HT-29 (cell line): ENCODE measurements at places on chromosomes 1 and 21.
A peak's percentile ranks its signal among the peaks of the same experiment; 100 is the strongest.

- DNase-seq: peak; percentile 37
Measured at GRCh38 chr1:24141311-24141997, 1.5 kb downstream of the IL22RA1 start.

- peak; percentile 78 for DNase-seq
Measured at GRCh38 chr1:85200463-85201339, at the start of gene SYDE2. SYDE2 (minus strand) TSS chr1:85201016; CDS start chr1:85200996, 20 bp downstream.

DNA sequence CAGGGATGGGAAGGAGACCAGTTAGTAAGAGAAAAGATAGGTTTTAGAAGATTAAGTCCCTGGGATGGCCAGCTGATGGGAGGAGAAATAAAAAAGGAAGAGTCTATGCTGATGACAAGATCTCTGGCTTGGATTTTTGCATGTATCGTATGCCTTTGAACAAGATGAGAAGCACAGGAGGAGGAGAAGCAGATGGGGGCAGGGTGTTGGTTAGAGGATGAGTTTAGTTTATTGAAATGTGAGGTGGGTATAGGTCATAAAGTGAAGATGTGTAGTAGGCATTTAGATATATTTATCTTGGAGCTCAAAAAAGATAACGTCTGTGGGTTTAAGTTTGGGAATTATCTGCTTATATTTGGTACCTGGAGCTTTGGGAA is 1.4 kb downstream of the TIPRL start:
- DNase-seq: peak; percentile 10

DNA sequence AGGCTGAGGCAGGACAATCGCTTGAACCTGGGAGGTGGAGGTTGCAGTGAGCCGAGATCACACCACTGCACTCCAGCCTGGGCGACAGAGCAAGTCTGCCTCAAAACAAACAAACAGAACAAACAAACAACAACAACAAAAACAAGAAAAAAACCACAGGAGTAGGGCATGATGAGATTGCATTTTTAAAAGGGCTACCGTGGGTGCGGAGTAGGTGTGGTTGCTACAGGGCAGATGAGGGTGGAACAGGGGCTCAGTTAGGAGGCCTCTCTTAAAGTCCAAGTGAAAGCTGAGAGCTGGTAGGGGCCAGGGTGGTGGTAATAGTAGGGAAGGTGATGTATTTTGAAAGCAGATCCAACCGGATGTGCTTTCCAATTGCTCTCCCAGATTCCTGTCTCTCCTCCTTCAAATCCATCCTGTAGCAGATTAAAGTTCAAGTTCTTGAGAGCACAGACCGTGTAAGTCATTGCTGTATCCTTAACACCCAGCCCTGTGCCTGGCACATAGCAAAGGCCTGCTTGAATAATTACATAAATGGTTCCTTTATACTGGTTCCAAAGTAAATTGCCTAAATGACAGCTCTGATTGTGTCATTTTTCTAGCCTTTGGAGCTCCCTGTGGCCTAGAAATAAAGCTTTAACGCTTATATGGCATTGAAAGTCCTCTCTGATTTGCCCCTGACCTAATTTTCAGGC is 4.2 kb upstream of the LINGO4 start:
- no peak for DNase-seq

GRCh38 chr1:58011978-58012377 is 534.5 kb downstream of the OMA1 start:
- no peak for DNase-seq

DNA sequence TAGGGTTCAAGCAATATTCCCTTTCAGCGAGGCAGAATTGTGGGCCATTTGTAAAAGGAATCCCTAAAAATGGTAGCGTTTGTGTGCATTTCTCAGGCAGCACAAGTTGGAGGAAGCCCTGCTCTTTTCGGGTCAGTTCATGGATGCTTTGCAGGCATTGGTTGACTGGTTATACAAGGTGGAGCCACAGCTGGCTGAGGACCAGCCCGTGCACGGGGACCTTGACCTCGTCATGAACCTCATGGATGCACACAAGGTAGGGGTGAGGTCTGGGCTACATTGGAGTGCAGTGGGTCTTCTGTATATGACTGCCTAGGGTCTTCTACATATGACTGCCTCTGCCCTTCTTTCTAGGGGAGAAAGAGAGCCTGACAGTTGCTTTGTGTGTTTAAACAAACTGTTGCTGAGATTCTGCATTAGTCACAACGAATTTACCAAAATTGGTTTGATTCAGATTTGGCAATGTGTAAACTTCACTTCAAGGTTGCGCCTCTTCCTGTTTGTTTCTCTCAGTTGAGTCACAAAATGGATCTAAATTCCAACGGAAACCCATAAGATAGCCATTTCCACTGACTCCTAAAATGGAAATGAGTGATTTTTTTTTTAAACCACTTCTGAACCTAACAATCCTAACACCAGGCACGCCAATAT is 40.4 kb upstream of the BMP8A start:
- no peak for DNase-seq

- no peak for DNase-seq
Measured at GRCh38 chr1:3180915-3181314, 111.9 kb downstream of the PRDM16 start.

DNA sequence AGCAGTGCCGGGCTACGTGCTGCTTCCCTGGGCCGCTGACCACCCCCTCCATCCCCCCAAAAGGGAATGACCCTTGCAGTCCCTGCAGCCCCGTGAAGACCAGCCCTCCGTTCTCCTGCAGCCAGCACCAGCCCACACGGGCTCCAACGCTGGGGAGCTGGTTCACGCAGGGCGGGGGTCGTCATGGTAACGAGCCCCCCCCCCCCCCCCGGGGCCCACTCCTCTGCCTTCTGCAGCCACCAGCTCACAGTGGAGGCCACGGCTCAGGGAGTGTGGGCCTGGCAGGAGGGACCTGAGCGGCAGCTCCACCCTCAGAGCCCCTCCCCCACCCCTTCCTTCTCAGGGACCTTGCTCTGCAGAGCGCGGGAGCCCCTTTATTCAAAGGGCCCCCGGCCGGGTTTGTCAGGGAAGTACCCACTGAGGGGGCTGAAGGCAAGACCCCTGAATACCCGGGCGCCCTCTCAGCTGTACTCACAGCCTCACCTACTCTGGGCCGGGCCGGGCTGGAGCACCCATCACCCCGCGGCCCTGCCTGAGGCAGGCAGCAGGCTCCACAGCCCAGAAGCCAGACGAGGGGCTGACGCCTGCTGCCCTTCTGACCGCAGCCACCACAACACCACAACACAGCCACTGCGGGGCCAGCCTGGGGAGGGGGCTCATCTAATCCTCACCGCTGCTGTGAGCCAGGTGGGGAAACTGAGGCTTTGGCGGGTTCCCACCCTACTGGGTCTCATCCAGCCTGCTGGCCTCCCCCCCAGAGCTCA is 12.6 kb downstream of the MEGF6 start:
- DNase-seq: no peak

GRCh38 chr1:15004396-15004795 is 149.2 kb upstream of the TMEM51 start:
- no peak for DNase-seq

DNA sequence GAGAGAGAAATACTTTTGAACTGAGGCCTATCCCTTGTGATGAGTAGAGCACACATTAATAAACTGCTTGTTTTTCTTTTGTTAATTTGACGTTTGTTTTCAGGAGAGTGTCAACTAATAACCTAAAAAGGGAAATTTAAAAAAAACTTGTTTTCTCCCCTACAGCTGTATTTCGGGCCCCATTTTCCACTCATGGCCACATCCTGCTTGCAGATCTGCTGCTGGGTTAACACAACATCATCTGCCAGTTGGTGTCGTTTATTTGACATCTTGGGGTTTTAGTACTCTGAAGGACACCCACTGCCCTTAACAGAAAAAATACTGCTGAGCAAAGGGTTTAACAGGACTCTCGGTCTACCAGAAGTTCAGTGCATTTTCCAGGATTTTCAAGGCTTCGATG is 848 bp upstream of the PYHIN1 start:
- no peak for DNase-seq

GRCh38 chr1:185343306-185343705 is 26.3 kb upstream of the IVNS1ABP start:
- no peak for DNase-seq

- DNase-seq: no peak
Measured at GRCh38 chr1:193234530-193234929, 48.1 kb upstream of the B3GALT2 start.

DNA sequence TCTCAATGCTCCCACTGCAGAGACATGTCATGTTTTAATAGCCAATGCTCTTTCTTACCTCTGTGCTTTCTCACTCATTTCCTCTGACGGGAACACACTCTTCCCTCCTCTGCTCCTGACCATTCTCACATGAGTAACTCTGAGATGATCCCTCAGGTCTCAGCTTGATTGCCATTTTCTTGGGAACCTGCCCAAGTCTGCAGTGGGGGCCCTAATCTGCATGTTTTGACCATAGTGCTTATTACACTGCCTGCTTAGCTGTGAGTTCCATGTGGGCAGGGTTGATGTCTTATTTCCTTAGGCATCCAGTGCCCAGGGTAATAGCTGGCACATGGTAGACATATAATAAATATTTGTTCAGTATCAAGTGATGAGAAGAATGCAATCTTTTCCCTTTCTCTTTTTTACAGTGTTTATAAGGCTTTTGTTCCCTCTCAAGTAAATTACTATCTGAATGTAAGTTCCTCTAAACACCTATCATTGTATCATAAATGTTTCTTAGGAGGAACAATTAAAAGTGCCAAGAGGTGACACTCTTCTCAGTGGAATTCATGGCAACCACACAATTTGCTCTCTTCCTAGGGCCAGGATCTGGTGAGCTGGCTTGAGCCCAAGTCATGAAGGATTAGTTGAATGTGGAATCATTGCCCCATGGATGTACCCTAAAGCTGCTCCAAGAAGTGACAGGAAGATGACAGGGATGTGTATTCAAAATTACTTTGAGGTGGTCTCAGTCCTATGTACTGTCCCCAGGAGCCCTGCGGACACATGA is 485.4 kb upstream of the USP24 start:
- no peak for DNase-seq

DNA sequence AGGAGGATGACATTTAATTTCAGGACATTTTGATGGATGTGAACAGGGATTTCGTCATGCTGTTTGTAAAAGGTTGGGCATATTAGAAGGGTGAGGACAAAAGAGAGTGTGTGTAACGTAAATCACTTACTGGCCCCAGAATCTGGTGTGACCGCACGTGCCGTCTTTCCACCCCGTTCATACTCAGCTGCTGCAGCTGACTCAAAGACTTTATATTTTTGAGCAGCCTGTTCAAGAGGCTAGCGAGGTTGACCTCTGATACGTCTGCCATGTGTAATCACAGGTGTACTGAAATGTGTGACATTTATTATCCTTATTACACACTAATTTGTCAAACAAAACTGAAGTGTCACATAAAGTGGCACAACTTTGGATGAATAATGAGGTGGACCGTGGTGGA is 66.5 kb upstream of the ERRFI1 start:
- DNase-seq: no peak

GRCh38 chr1:175792136-175792535 is 48.7 kb upstream of the TNR start:
- no peak for DNase-seq

DNA sequence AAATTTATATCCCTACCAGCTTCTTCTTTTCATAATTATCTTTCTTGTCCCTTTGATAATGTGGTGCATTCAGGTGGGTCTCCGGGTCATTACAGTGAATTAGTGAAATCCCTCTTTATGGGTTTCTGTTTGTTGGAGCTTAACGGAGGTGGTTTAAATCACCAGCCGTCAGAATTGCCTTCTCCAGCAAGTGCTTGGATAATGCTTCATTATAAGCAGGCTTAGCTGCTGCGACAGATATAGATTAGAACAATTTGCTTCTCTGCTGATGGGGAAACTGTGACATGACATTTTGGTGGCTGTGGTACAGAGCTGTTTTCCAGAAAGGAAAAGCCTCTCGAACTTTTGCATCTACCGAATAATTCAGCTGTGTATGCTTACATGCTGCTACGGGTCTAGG is 56.9 kb downstream of the KAZN start:
- no peak for DNase-seq
